ENCODE measurements at places on chromosomes 3 and 15.

GRCh38 chr3:51343918-51344687 is 41.0 kb upstream of the MANF start:
- ATAC-seq = no peak

- ATAC-seq = no peak
Measured at GRCh38 chr3:110180733-110181132, 843.4 kb upstream of the DPPA4 start.

DNA sequence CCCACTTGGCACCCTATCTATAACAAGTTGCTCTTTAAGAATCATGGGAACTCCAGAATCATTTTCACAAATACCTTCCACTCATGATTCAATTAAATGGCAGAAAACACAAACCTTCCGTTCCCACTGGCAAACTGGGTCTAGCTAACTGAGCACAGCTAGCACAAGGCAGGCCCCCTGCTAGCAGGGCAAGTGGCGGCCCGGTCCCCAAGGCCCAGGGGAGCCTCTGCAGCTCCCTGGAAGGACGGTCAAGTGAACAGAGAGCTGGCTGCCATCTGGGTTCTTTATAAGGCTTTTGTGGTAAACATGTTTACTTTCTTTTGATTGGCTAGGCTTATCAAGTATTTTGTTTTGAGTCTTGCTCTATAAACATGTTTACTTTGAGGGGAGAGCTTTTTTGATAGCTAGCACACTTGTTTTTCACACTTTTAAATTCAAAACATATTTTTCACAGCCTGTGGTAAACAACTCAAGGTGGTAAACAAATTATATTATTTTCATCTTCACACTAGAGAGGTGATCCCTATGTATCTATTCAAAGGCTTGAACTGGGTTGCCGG is 81.4 kb downstream of the FOXP1 start:
- no peak for ATAC-seq

DNA sequence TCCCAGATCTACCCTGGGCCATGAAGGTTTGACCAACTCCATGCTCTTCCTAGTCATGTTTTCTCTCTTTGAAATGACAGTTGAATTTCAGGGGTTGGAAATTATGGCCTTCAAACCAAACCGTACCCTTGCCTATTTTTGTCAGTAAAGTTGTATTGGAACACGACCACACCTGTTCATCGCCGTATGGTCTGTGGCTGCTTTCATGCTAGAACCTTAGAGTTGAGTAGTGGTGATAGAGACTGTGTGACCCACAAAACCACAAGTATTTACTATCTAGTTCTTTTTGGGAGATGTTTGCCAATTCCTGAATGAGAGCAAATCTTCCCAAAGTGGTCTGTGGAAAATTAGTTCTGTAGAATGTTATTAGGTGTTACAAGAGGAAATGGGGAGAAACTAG is 24.0 kb upstream of the STARD5 start:
- ATAC-seq = no peak

DNA sequence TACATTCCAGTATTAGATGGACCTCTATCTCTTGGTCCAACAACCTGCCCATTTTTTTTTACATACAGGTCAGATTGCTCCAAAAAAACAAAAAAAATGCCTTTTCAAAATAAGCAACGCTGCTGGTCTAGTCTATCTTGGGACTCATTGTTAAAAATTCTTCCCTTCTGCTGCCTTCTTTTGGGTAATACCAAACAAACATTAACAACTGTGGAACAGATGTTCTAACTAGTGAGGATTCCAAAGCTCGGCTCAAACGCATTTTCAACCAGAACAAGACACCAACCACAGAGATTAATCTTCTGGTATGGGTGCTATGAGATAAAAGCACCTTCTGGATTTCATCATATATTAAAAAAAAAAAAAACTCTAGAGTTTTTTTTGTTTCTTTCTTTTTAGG is 24.7 kb downstream of the ARHGAP31 start:
- ATAC-seq = no peak

DNA sequence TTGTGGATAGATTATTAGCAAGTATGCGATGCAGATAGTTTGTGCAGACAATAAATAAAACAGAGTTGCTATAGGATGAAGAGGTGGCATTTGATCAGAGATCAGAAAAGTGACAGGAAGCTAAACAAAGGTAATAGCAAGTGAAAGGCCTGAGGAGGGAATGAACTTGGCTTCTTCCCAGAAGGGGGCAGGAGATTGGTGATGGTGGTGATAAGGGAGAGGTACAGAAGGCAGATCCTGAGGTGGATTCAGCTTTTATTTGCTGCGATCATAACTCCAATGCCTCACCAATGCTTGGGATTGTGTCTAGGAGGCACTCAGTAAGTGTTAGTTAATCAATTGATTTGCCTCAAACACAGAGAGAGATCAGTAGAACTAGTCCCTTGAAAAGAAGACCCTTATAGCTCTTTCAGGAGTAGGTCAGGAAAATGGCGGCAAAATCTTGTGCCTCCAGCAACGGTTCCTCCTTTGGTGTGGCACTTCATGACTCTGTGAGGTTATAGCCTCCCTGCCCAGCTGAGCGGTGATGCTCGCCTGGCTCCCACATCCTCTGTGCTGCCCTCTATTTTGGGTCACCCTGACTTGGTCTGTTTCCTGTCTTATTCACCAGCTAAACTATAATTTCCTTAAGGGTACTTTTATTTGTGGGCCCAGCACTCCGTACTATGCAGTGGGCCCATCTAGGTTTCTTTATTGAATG is 37.5 kb downstream of the TGFBR2 start:
- peak; percentile 7 for ATAC-seq

DNA sequence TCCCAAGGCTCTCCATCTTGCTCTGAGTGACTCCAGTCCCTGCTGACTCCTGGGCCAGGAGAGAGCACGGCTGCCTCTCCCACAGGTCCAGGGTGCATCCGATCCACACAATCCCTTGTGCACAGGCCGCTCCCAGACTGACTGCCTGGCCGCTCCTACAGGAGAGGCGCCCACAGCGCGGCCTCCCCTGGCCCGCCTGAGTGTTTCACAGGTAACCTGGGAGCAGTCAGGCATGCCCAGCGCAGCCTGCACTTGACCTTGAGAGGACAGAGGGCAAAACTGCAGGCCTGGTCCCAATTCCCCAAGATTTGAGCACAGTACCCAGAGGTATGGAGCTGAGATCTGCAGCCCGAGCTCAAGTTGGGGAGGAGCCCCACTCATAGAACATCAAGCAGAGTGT is 490.2 kb downstream of the CNTN6 start:
- no peak for ATAC-seq

- no peak for ATAC-seq
Measured at GRCh38 chr3:48187301-48187578, 977 bp downstream of the CDC25A start.

GRCh38 chr3:164467007-164467406 is 611.3 kb downstream of the SI start:
- ATAC-seq = no peak

GRCh38 chr3:160616716-160617115 is 51.3 kb upstream of the KPNA4 start:
- no peak for ATAC-seq

DNA sequence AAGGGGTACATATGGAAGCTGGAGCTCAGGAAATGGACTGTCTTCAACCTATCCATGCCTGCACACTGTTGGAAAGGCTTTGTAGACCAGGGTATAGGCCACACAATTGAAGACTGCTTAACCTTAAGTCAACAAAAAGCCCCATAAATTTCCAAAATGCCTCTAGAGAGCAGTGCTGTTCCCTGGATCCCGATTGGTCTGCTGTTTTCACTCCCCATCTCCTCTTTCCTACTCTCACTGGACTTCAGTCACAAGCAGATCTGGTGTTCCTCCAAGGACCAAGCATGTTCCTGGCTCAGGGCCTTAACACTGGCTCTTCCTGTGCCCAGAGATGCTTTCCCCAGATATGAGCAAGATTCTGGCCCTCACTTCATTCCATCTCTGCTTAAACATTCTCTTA is 22.8 kb upstream of the LRRC34 start:
- no peak for ATAC-seq

GRCh38 chr3:9955067-9955502 is 2.9 kb upstream of the PRRT3 start:
- no peak for ATAC-seq

DNA sequence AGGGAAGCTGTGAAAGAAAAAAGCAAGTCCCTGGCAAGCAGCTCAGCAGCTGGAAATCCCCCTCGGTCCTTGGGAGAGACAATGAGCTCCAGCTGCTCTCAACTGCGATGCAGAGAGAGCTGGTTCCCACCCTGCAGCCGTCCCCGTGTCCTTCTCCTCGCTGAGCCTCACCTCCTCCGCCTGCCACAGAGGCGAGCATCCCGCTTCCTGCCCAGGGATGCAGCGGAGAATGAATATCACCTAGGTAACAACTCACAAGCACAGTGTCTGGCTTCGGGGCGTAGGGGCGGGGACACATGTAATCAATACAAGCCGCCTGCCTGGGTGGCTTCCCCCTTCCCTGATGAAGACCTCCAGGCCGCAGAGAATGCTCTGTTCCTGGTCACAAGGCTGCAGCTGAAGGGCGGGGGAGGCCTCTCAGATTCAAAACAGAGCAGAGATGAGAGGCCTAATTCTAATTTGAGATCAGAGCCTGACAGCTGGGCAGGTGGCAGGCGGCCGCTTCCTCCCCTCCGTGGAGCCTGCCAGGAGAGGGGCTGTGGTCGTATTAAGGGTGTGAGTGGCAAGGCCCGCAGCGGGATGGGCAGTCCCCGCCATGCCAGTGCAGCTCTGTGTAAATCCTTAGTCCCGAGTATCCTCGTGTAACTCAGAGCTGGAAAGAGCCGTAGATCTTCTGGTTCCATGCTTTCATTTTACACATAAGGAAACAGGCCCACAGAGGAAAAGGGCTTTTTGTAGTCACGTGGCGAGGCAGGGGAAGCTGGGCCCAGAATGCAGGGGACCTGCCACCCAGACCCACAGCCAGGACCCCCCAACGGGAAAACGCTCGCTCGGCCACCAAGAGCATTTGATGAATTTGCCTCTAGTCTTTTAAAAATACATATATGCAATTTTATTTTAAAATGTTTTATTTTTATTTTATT is 24.3 kb downstream of the ZDHHC19 start:
- ATAC-seq = peak; percentile 3

DNA sequence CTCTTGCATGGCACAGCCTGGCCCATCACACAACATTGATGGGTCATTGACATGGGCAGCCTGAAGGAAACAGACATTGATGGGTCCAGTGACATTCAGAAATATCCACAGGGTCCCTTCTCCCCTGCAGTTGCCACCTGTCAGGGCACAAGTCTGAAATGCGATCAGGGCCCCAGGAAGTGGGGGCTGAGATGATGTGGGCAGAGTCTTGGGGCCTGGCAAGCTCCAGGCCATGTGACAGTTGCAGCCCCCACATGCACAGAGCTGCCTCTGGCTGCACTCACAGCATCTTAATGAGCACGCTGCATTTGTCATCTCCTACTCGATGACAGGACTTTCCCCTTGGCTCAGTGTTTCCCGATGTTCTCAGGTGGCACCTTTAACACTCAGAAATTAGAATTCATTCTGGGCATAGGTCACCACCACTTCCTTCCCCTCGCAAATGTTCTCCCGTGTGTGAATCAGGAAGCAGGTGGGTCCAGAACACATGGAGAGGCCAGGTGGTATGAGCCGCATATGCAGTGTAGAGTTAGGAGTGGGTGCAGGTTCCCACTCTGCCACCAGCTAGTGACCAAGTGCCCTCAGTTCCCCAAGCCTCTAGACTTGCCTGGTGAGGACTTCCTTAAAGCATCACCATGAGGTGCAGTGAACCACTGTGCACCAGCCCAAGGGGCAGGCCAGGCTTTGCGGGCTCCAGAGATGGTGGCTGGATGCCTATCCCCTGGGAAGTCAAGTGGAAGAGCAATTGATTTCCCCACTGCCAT is 1.6 kb upstream of the TXNRD3 start:
- ATAC-seq = no peak

- ATAC-seq = no peak
Measured at GRCh38 chr3:107846279-107846852, 244.5 kb downstream of the CD47 start.

GRCh38 chr3:127039719-127040118 is 56.8 kb downstream of the PLXNA1 start:
- ATAC-seq = no peak

All from activated CD4-positive, CD25-positive, alpha-beta regulatory T cell treated with anti-CD3 and anti-CD28 coated beads, Interleukin-2, amount 50 U/mL, for 24 hours (primary cell).